ENCODE measurements at places on chromosomes 16 and 17.
A peak's percentile ranks its signal among the peaks of the same experiment; 100 is the strongest.

DNA sequence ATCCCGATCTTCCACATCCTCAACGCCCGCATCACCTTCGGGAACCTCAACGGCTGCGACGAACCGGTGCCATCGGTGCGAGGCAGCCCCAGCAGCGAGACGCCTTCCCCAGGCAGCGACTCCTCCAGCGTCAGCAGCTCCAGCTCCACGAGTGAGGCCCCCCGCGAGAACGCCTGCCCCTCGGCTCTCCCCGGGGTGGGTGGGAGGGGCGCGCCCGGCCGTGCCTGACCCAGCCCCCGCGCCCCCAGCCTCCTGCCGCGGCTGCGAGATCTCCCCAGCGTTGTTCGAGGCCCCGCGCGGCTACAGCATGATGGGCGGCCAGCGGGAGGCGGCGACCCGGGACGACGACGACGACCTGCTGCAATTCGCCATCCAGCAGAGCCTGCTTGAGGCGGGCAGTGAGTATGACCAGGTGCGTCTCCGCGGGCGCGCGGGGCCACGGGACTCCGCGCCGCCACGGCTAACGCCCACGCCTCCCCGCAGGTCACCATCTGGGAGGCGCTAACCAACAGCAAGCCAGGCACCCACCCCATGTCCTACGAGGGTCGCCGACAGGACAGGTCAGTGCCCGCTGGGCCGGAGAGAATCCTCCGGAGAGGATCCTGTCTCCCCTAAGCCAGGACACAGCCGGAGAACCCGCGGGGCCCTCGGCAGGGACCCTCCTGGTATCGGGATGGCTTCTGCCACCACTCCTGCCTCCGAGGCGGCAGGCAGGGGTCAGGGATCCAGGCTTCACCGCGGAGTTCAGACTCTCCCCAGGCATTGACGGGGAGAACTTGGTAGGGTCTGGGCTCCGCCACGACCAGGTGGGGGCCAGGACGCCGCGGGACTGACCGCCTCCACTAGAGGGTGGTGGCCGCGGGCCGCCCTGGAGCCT is 10.1 kb downstream of the CORO6 start:
- no peak for DNase-seq

DNA sequence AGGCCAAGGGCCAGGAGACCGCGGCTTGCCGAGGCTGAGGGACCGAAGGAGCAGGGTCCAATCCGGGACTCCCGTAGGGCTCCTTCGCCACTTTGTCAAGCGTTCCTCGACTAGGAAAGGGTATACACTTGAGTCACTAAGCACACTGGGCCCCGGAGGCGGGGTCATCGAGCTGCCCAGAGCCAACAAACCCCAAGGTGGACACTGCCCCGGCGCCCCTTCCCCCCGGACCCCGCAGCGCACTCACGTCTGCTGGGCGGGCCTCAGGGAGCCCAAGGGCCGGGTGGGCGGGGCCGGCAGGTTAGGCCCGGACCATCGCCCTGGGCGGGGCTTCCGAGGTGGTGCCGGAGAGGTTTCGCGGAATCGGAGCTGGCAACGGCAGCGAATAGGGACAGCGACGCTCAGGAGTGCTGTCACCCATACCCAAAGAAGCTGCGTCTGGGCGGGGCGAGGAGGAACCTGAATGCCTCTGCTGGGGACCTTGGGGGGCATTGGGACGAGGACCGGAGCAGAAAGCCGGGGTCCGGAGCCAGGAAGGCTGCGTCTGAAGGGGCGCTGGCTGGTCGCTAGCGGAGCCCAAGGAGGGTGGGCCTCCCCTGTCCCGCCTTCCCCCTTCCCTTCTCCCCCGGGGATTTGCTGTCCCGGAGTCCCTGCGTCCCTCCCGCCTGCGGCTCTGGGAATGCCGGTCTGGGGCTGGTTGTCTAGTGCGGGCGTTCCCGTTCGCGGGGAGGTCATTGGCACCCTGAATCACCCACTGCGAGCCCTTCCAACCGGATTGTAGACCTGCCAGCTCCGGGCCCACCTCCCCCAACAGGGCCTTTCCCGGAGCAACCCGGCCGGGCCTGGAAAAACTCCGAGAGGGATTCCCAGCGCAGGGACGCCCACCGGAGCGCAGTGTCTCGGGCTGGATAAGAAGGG is 118.2 kb upstream of the SMURF2 start:
- DNase-seq, result peak; percentile 87

- no peak for DNase-seq
Observed at GRCh38 chr17:6070913-6071511, 833 bp downstream of the WSCD1 start.

DNA sequence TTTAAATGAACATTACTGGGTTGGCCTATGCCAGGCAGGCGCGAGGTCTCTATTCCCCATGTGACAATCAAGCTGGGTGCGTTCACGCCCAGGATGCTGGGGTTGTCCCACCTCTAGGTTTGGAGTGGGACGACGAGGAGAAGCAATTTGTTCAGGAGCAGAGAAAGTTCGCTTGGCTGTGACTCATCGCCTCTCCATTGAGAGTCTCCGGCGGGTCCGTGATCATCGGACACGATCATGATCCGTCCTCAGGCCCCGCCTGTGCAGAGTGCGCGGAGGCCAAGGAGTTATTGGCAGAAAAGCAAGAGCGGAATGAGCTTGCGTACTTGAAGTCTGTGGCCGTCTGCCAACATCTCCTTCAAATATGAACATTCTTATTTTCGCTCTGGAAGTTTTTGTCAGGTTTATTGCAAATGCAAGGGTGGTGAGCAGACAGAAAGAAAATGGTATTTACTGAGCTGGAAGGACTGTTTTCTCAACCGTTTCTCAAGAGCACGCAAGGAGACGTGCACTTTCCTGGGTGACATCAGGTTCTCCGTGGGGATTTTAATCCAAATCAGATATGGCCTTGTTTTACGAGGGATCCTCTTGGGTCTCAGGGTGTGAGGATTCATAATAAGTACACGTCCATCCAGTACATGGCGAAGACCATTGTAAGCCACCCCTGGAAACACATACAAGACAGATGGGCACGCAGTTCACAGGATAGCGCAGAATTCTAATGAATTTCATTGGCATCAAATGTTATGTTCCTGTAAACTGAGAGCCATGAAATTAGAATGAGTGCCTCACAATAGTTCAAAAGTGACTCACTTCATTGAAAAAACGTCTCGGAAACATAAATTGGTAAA is 70.1 kb upstream of the CREBBP start:
- DNase-seq, result no peak

- no peak for DNase-seq
Observed at GRCh38 chr16:72673118-72673517, 374.8 kb downstream of the ZFHX3 start.

GRCh38 chr17:20125724-20126123 is 116.6 kb downstream of the SPECC1 start:
- no peak for DNase-seq

GRCh38 chr17:82235775-82236141 is 6.9 kb downstream of the SLC16A3 start:
- DNase-seq, result no peak

DNA sequence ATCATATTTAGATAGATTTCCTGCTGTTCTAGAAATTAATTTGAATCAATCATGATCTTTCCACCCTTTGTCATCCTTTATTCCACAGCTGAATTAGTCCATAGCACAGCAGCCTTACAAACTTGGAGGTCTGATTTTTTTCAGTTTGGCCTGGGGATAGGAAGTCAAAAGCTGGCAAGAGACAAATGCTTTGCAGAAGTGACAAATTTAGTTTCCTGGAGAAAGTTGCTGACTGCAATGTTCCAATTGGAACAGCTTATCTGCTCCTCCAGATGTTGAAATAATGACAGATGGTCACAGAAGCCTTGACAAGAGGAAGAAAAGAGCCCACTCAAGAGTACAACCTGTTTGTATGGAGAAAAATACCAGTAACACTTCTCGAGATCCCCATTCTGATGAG is 1276.1 kb upstream of the CDH8 start:
- no peak for DNase-seq

Data from CD4-positive, alpha-beta T cell treated with Interleukin-10 for 1 hour (primary cell).